HFFc6 (cell line): ENCODE measurements at places on chromosomes 12 and 14. TPM values are rescaled to one million over a fixed set of nuclear protein-coding genes. Genes with fewer than 3 reads are reported as not detected.

- H3K36me3 ChIP-seq: no peaks in the 10 kb centered on the region
- no peak for DNase-seq
- peaks cover 16% of the 10 kb centered on the region for H3K27me3 ChIP-seq
- H3K4me1 ChIP-seq: peaks cover 7% of the 10 kb centered on the region
Measured at GRCh38 chr14:102764220-102764671, 13.0 kb upstream of the TRAF3 start.

DNA sequence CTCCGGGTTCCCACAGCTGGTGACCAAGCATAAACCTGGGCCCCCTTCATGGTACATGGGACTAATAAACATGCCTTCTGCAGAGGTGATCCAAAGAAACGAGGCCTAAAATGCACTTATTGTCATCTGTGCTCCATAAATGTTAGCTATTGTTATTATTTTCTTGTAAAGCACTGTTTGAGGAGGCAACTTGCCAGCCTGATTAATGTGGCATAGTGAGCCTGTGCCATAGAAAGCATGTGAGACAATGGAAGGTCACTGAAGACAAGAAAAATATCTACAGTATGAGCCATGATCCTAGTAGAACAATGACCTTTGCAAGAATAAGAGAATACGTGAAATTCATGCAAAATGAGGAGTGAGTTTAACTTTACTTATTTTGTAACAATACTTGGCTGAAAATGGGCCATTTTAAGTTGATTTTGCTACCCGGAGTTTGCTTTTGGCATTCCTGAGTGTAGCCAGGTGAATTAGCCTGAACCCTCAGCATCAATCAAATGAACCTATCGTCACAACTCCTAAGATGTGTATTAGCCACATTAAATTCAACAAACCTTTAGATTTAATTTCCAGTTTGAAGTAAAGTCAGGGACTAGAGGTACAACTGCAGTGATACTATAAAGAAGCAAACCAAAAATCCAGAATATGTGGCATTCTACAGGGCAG lies 52.2 kb downstream of the CPM start:
- peaks cover 10% of the 10 kb centered on the region for H3K4me1 ChIP-seq
- no peak overlapping the region for H3K4me3 ChIP-seq
- peaks cover 2% of the 10 kb centered on the region; the same call in 1 of the 2 replicates for H3K27me3 ChIP-seq

CIPC gene
- total RNA-seq: 10.8 to 12.2 TPM (median 11.8 TPM) in 3 replicates

GRCh38 chr12:67154901-67155300 lies 114.3 kb upstream of the CAND1 start:
- DNase-seq: no peak
- H3K27me3 ChIP-seq: peaks cover 1% of the 10 kb centered on the region; the same call in 1 of the 2 replicates
- H3K4me1 ChIP-seq: no peaks in the 10 kb centered on the region

GRCh38 chr12:44294649-44295048 lies 458.8 kb downstream of the TMEM117 start:
- H3K27ac ChIP-seq: no peak overlapping the region
- no peak overlapping the region for H3K4me3 ChIP-seq
- peaks cover 8% of the 10 kb centered on the region for H3K36me3 ChIP-seq
- H3K4me1 ChIP-seq: no peaks in the 10 kb centered on the region

DNA sequence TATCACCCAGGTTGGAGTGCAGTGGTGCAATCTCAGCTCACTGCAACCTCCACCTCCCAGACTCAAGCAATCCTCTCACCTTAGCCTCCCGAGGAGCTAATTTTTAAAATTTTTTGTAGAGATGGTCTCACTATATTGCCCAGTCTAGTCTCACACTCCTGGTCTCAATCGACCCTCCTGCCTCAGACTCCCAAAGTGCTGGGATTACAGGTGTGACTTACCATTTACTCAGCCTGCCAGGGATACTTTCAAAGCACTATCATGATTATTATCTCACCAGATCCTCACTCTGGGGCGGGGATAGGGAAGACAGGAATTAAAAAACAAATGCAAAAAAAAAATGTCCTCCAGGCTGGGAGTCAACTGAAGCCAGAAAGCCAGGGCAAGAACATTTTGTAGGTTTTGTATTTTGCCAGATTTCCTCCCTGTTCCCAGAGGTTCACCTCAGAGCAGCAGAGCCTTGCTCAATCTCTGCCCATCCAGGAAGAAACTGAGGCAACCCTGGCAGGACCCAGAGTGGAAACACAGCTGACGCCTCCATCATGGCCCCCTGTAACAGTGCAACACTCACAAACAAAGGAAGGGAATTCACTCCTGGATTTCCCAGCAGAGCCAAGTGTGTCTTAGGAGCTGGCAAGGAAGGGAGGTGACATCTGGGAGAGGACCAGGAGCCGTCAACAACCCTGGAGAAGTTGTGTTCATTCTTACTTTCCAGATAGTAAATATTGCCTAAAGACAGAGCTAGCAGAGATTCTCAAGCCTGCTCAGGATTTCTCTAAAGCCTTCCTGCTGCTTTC lies 73.9 kb downstream of the IRF2BPL start:
- H3K4me1 ChIP-seq: peaks cover 94% of the 10 kb centered on the region
- no peaks in the 10 kb centered on the region; the same call in 1 of the 2 replicates for H3K27me3 ChIP-seq
- H3K36me3 ChIP-seq: no peaks in the 10 kb centered on the region
- H3K4me3 ChIP-seq: peak overlapping the region; percentile 74

DNA sequence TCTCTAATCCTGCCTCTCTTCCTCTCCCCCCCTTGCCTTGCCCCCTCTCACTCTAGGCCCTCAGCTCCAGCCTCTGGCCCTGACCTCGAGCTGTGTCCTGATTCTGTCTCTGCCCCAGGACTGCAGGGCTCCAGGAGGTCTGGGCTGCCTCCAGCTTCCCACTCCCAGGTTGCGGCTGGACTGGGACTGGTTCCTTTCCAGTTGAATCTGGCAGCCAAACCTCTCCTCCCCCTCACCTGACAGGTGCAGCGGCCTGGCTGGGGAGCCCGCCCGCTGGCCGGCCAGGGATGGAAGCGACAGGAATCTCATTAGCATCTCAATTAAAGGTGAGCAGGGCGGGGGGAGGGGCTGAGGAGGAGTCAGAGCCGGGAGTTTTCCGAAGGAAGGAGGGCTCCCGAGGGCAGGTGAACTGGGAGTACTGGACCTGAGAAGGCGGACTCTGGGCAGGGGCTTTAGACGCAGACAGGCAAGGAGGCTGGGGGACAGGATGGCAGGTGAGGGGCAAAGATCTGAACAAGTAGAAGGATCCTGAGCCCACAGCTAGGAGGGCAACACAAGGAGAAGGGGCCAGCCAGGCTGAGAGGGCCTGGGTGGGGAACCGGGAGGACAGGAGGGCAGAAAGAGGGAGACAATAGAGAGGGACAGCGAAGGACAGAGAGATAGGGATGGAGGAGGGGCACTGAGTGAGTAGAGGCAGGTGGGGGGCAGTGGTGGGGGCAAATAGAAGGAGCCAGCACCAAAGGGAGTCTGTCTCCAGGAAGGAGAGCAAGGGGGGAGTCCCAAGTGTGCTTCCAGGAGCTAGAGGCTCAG lies at the start of gene SCNN1A:
TSS of gene SCNN1A (minus strand) at position 295 of the 810 bp plus-strand sequence. CDS start 780 bp downstream, outside the sequence.
- H3K4me3 ChIP-seq: no peak within 1 kb of the TSS
- H3K27me3 ChIP-seq: peaks cover 1% of the 10 kb centered on the region
- no peak for DNase-seq
- H3K4me1 ChIP-seq: peaks cover 55% of the 10 kb centered on the region

DNA sequence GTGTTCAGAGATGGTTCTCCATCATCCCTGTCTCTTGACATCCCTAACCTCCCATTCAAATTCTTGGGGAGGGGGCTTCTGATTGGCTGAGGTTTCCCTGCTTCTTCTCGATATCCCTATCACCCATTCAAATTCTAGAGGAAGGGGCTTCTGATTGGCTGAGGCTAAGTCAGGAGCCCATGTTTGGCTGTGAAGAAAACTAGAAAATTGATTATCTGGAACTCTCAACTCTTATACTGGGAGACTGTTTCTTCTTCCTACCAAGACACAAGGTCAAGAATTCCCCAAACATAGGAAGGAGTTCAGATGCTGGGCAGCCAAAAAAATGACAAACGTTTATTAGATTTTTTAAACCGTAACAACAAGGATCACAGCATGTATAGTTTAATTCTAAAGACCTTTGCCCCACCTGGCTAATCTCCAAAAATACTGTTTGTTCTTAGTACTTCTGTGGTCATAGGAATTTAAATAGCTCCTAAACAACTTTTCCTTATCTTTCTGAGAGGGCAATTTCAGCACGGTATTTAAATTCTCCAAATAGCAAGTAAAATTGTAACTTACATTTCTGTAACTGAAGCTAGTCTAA lies 26.4 kb downstream of the SPIC start:
- H3K36me3 ChIP-seq: no peaks in the 10 kb centered on the region
- H3K27ac ChIP-seq: no peak overlapping the region
- H3K4me1 ChIP-seq: no peaks in the 10 kb centered on the region
- DNase-seq: no peak
- H3K27me3 ChIP-seq: peaks cover under 1% of the 10 kb centered on the region; the same call in 1 of the 2 replicates

TC2N gene
- total RNA-seq: 0.19 to 0.34 TPM in 2 of 3 replicates, not detected in the other

ASB2 gene
- not detected in 3 replicates for total RNA-seq

MYH7 gene
- total RNA-seq: not detected in 3 replicates

AKAP5 gene
- 1.0 to 1.2 TPM (median 1.0 TPM) in 3 replicates for total RNA-seq

DNA sequence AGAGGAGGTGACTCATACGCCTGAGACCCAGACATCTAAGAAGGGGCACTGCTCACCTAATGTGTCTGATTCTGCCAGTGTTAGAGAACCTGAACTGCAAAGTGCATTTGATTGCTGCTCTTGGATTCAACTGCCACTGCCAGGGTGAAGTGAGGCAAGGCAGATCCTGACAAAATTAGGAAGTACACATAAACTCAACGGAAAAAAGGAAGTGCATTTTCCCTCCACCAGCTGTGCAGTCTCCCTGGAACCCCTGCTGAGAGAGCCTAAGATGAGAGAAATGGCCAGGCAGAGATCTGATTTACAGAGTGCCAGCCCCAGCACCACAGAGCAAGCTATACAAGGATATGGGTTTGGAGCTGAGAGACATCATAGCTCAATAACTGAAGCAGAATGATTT lies 215.3 kb downstream of the SEC23A start:
- H3K36me3 ChIP-seq: no peaks in the 10 kb centered on the region
- DNase-seq: no peak
- H3K27me3 ChIP-seq: no peaks in the 10 kb centered on the region; the same call in 1 of the 2 replicates

DNA sequence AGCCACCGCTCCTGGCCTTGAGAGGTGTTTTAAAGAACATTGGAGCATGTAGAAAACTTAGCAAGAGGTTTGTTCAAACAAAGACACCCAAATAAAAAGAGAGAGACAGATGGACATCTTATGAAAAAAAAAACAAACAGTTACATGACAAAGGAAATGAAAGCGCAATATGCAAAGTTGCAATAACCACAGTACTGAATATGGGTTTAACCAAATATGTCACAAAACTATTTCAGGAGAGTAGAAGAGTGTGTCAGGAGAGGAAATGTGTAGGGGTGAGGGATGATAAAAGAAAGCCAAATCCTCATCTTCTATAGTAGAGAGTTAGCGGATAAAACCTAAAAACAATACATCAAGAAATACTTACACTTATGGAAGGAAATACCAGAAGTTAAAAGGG lies 98.4 kb downstream of the GTF2A1 start:
- H3K4me1 ChIP-seq: no peaks in the 10 kb centered on the region
- H3K4me3 ChIP-seq: no peak overlapping the region
- no peaks in the 10 kb centered on the region for H3K27me3 ChIP-seq
- no peak for DNase-seq
- H3K27ac ChIP-seq: no peak overlapping the region

IL26 gene
- not detected in 3 replicates for total RNA-seq

DNA sequence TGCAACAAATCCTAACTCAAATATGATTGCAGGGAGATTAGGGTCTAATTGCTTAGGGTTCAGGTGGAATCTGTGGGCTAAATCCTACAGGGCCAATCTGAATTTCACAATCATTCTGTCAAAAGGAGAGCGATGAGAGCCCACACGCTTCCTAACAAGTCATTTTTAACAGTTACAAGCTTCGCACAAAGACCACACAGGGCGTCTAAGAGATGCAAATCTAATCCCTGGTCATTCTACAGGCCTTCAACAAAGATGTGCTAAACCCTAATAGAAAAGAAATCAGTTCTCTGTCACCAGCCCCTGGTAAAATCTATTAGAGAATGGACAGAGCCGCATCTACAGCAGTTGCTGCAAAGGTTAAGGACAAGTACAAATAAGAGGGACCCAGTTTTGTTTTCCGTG lies 15.3 kb downstream of the NKX2-1 start:
- H3K4me3 ChIP-seq: no peak overlapping the region
- H3K36me3 ChIP-seq: peaks cover 4% of the 10 kb centered on the region; the same call in 1 of the 2 replicates
- peaks cover 56% of the 10 kb centered on the region for H3K27me3 ChIP-seq
- no peak for DNase-seq

PTPRO gene
- total RNA-seq: 0.21 TPM in 1 of 2 replicates, not detected in the other

DNA sequence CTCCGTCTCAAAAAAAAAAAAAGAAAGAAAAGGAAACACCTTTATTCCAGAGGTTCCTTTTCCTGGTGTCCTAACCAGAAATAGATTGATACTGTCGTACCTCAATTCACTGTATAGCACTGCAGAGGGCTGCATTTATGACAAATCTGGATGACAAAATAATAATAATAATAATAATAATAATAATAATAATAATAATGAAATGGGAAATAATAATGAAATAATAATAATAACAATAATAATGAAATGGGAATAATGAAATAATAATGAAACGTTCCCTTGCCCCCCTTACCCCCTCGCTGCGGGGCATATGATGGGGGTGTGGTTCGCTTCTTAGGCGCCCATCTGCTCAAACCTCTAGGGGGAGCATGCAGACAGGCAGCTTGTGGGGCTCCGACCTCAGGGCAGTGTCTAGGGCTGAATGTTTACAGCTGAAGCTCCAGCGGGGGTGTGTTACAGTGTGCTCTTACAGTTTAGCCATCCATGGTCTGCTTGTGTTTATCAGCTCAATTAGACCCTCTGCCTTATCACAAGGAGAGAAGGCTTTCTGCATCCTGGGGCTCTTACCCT lies 1088.3 kb upstream of the SEL1L start:
- no peaks in the 10 kb centered on the region for H3K4me1 ChIP-seq
- no peak overlapping the region for H3K27ac ChIP-seq
- DNase-seq: no peak
- H3K27me3 ChIP-seq: peaks cover 3% of the 10 kb centered on the region; the same call in 1 of the 2 replicates
- no peaks in the 10 kb centered on the region for H3K36me3 ChIP-seq
- H3K4me3 ChIP-seq: no peak overlapping the region

GRCh38 chr14:84707830-84708229 lies 822.1 kb upstream of the FLRT2 start:
- H3K36me3 ChIP-seq: no peaks in the 10 kb centered on the region
- H3K27ac ChIP-seq: no peak overlapping the region
- no peaks in the 10 kb centered on the region for H3K27me3 ChIP-seq
- no peak overlapping the region for H3K4me3 ChIP-seq
- no peak for DNase-seq
- no peaks in the 10 kb centered on the region for H3K4me1 ChIP-seq

GRCh38 chr14:55912344-55912743 lies 205.9 kb upstream of the PELI2 start:
- H3K27ac ChIP-seq: no peak overlapping the region
- peaks cover 5% of the 10 kb centered on the region for H3K27me3 ChIP-seq
- DNase-seq: no peak
- no peak overlapping the region for H3K4me3 ChIP-seq
- no peaks in the 10 kb centered on the region for H3K36me3 ChIP-seq

GRCh38 chr12:93085383-93086287 lies 156.5 kb upstream of the EEA1 start:
- H3K4me1 ChIP-seq: peaks cover 51% of the 10 kb centered on the region
- no peaks in the 10 kb centered on the region; the same call in 1 of the 2 replicates for H3K27me3 ChIP-seq
- no peak overlapping the region for H3K4me3 ChIP-seq
- no peak for DNase-seq
- peaks cover 13% of the 10 kb centered on the region for H3K36me3 ChIP-seq
